H9 (cell line): ENCODE measurements at places on chromosomes 2 and 18.

GRCh38 chr2:82730811-82731210, 1728.3 kb downstream of the SUCLG1 start:
- DNase-seq = no peak

DNA sequence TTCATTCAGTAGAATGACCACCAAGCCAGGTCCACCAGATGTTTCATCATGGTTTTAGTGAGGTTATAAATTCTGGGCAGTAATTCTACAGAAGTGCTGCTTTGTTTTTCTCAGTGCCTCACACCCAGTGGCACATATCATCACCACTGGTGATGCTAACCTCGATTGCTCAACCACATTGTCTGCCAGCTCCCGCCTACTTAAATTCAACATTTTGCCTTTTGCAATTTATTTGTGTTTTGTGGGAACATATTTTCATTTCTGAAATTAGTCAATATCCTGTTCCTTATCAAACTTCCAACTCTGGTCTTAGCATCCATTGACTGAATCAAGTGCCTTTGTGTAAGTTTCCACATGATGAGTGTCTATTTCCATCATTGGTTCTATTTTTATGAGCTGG, 62.3 kb upstream of the TMEM178A start:
- no peak for DNase-seq

GRCh38 chr2:34349527-34349926, 750.4 kb upstream of the FAM98A start:
- DNase-seq = no peak

- no peak for DNase-seq
These were observed 23.2 kb upstream of the SLC20A1 start for GRCh38 chr2:112622528-112622849.

GRCh38 chr2:15991231-15991630, 50.9 kb downstream of the MYCN start:
- no peak for DNase-seq

DNA sequence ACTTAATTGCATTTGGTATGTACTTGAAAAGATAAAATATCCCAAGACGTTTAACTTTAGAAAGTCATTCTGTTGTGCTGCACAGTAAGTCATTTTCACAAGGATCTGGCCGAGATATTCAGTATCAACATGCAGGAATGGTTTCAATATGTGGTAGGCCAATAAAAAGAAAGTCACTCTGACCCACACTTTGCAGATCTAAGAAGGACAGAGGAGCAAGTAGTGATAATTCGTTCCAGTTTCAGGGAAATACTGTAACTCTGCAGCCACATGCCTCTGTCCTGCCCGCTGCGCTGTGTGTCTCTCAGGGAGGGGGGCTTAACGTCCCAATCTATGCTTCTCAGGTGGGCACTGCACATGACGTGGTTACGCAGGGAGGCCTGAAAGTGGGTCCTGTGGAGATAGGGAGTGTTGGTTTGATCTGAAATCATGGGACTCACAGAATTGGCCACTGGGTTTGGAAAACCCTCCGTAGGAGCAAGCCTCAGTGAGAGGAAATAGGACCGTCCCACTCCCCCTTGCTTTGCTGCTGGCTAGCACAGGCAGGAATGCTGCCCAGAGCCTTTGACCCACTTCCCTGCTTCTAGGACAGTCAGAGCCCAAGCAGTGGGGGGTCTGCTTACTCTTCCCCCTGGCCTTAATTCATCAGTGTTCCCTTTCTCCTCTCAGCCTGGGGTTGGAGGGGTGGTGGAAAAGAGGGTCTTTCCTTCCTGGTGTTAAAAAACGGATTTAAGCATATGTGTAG, 314.7 kb upstream of the SPRED2 start:
- peak; percentile 61 for DNase-seq

DNA sequence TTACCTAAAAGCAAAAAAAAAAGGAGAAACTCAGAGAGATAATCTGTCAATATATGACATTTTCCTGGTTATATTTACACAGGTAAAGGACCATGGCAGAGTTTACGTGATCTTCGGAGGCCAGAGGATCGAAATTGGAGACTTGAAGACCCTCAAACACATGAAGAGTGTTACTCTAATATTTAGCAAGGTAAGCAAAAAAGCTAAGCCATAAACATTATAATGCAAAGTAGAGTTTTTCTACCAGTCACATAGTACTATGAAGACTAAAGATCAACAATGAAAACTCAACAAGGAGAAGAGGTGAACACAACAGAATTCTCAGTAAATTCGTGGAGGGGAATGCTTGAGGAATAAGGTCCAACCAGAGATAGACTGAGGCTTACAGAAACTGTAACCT, 78.5 kb downstream of the L3MBTL4 start:
- no peak for DNase-seq

DNA sequence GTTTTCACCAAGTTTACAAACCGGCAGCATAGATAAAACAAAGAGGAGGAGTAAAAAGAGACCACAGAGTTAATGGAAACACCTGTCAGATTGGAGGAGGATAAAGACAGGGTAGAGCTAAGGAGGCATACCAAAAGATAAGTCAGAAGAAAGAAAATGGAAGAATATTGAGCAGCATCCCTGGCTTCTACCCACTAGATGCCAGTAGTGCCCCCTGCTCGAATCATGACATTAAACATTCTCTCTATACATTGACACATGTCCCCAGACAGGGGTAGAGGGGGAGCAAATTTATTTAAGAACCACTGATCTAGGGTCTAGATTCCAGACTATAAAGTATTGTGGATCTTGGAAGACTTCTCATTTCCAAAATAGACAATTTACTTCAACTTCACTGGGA, 159.8 kb upstream of the ETAA1 start:
- no peak for DNase-seq

- peak; percentile 51 for DNase-seq
These were observed 186.5 kb upstream of the FANCL start for GRCh38 chr2:58427572-58428095.

DNA sequence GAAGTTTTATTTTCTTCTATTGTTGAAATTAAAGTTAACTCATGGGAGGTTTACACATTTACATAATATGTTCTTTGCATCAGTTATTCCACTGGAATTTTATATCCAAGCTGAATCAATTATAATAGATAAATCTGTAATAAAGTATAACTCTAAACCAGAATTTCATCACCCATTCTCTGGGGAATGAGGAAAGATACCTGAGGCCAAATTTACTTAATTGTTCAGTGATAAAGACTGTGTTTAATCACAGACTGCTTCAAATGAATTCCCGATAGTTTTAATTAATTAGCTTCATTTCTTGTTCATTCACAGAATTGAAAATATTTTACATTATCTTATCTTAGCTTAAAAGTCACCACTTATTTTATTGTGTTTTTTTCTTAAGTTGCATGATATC, 562.5 kb downstream of the ERBB4 start:
- DNase-seq = no peak

- DNase-seq = no peak
These were observed 2.7 kb downstream of the XPO1 start for GRCh38 chr2:61535449-61535848.

DNA sequence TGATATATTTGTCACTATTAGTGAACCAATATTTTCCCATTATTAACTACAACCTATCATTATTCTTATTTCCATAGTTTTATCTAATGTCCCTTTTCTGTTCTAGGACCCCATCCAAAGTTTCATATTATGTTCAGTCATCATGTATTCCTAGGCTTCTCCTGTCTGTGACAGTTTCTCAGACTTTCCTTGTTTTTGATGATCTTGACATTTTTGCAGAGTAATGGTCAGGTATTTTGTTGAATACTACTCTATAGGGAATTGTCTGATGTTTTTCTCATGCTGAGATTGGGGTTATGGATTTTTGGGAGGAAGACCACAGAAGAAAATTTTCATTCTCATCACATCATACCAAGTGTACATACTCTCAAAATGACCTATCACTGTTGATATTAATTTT, 684.6 kb downstream of the PLCL1 start:
- DNase-seq = no peak

GRCh38 chr2:171952276-171952675, 30.0 kb downstream of the HAT1 start:
- no peak for DNase-seq

DNA sequence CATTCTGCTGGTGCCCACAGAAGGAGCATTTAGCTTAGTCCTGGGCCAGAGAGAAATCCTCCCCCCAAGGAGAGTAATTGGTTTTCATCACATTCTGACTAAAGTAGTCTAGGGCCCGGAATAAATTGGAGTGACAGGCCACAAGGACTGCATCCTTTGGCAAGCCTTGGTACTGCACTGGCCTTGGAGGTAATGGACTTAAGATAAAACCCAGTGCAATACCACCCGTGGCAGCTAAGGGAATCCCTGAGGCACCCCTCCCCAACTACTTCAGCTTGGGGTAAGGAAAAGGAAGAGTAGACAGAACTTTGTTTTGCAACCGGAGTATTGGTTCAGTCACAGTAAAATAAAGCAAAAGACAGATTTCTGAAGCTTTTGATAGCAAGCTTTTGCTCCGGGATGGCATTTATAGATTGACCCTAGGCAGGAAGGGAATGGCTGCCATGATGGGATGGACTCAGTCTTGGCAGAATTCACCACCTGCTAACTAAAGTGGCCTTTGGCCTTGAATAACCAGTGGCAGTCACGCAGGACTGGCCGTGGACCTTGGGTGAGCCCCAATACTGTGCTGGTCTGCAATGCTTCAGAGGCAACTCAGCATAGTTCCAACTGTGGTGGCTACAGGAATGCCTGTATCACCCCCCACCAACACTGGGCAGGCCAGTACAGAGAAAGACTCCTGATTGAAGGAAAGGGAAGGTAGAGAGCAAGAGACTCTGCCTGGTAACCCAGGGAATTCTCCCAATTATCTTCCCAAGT, 14.1 kb downstream of the ORC4 start:
- peak; percentile 40 for DNase-seq

GRCh38 chr18:45012286-45012685, 331.6 kb downstream of the SETBP1 start:
- DNase-seq = no peak

DNA sequence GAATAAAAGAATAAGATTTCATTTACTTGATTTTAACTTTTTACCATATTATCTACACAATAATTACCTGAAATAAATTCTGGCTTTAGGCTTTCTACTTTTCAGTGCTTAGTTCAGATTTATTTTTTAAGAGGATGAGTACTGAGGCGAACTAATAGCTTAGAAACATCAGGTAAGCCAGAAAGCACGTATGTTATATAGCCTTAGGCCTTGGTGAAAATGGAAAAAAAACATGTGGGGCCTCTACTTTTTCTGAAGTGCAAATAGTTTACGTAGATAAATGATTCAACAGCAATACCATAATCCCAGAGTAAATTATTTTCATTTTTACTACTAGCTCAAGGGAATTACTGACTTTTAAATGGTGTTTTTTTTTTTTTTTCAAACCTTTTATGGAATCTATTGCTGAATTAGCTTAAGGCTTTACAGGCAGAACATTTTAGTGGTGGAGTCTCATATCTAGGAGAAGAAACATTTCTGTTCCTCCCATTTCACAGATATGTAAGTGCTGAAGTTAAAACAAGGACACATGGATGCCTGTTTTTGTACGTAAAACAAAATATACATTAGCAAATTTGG, 6.2 kb downstream of the CPS1 start:
- no peak for DNase-seq

GRCh38 chr2:85536479-85536878, 2.5 kb upstream of the MAT2A start:
- no peak for DNase-seq

DNA sequence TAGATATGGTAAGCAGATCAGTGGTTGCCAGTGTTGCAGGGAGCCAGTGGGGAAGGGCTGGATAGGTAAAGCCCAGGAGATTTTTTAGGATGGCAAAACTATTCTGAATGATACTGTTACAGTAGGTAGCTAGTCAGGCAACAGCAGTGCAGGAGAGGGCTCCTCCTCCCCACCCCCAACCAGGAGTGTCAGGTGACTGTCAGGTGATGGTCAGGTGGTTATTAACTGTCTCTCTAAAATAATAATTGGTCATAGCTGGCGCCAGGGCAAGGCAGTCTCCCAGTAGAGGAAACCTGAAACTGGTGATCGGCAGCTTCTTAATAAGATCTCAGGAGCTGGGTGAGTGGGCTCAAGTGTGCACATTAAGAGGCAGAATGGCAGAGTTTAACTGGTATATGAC, 201.6 kb upstream of the PARD3B start:
- DNase-seq = no peak

DNA sequence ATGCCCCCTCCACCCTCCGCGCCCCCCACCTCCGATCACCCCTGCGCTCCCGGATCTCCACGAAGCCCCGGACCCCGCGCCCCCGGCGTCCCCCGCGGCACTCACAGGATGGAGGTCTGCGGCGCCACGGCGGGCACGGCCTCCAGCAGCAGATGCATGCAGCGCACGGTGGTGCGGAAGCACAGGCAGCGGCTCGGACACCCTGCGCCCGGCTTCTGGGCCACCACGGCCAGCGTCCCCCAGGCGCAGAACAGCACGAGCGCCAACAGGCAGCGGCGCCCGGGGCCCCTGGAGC, 217 bp downstream of the PXDN start:
- peak; percentile 66 for DNase-seq

DNA sequence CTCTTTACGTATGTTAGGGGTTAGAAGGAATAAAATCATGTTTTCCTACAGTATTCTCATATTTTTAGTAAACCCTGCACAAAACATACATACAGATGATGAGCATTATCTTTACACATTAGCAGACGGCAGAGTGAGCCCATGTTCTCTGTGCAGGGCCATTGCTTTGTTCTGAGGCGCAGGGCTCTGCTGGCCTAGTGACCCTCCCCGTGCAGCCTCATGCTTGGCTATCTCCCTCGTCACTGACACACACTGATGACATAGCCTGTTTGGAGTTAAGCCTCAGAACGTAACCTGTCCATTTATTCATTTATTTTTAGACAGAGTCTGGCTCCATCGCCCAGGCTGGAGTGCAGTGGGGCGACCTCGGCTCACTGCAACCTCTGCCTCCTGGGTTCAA, 115.9 kb upstream of the FOSL2 start:
- DNase-seq = no peak

- no peak for DNase-seq
These were observed 29.1 kb downstream of the SP140L start for GRCh38 chr2:230356084-230356483.

- no peak for DNase-seq
These were observed 2.6 kb downstream of the RAMP1 start for GRCh38 chr2:237861875-237862527.

- no peak for DNase-seq
These were observed 37.0 kb downstream of the MAL start for GRCh38 chr2:95062242-95063085.

GRCh38 chr2:8006181-8006580, 675.7 kb upstream of the ID2 start:
- DNase-seq = no peak

- no peak for DNase-seq
These were observed 42.7 kb upstream of the TGFA start for GRCh38 chr2:70596293-70596692.

GRCh38 chr2:33531549-33532059, 55.2 kb downstream of the RASGRP3 start:
- no peak for DNase-seq

- DNase-seq = no peak
These were observed 194.2 kb downstream of the GLI2 start for GRCh38 chr2:120929829-120930228.

DNA sequence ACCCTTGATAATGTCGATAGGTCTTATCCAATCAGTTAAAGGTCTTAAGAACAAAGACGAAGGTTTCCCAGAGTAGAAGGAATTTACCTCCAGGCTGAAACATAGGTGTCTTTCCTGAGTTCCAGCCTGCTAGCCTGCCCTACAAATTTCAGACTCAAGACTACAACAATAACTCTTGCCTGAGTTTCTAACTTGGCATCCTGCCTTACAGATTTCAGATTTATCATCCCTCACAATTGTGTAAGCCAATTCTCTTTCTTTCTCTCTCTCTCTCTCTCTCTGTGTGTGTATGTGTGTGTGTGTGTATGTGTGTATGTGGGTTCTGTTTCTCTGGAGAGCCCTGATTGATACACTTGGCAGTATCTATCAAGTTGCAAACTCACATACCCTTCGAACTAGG, 37.2 kb upstream of the B4GALT6 start:
- no peak for DNase-seq
